ENCODE measurements at places on chromosomes 5 and 9. TPM values are rescaled to one million over a fixed set of nuclear protein-coding genes. Genes with fewer than 3 reads are reported as not detected.

Gene CMBL
- 16.9 TPM for total RNA-seq

Gene FGF10
- 11.1 TPM for total RNA-seq

Gene LCNL1
- 0.20 TPM for total RNA-seq

Gene GMCL2
- total RNA-seq, result not detected

Gene NMRK1
- 12.7 TPM for total RNA-seq

Gene HSD17B4
- 167 TPM for total RNA-seq

Gene GAPT
- 1.2 TPM for total RNA-seq

Gene NSD1
- 56.9 TPM for total RNA-seq

Gene LHX3
- total RNA-seq, result 0.10 TPM

Gene SEMA4D
- 13.1 TPM for total RNA-seq

Gene SLC4A9
- not detected for total RNA-seq

Gene DBN1
- 41.1 TPM for total RNA-seq

Gene SV2C
- total RNA-seq, result 0.10 TPM

Gene SPACA9
- total RNA-seq, result 2.1 TPM

Gene PPIP5K2
- 50.9 TPM for total RNA-seq

Gene TSSK1B
- total RNA-seq, result 0.10 TPM

Gene SPATA31A3
- not detected for total RNA-seq

Gene SLC6A19
- total RNA-seq, result not detected

Gene GRPEL2
- total RNA-seq, result 17.6 TPM

Gene DIPK1B
- total RNA-seq, result 7.0 TPM

Gene IFNA6
- not detected for total RNA-seq

Gene TPD52L3
- total RNA-seq, result not detected

Gene ADCY2
- total RNA-seq, result 6.9 TPM

Gene SUB1
- total RNA-seq, result 115 TPM

Gene EPB41L4B
- total RNA-seq, result 11.3 TPM

Gene RNF208
- 0.20 TPM for total RNA-seq

Gene SLC25A2
- 1.4 TPM for total RNA-seq

Gene PLAC8L1
- total RNA-seq, result not detected

Gene FAM78A
- 3.6 TPM for total RNA-seq

Gene ITGA1
- total RNA-seq, result 23.3 TPM

Gene MPDZ
- 47.2 TPM for total RNA-seq

Gene SLC36A3
- not detected for total RNA-seq

Gene ZNF346
- 16.8 TPM for total RNA-seq

Gene ADAMTSL2
- total RNA-seq, result 1.5 TPM

Gene SLC6A18
- total RNA-seq, result not detected

Gene FCN2
- total RNA-seq, result 0.39 TPM

Gene CNTFR
- total RNA-seq, result 7.5 TPM

Gene LRRC70
- 8.5 TPM for total RNA-seq

Gene SLC23A1
- 0.30 TPM for total RNA-seq

Gene MELK
- total RNA-seq, result 12.0 TPM

Gene FRMD3
- total RNA-seq, result 10.1 TPM

Gene PGM5
- total RNA-seq, result 13.8 TPM

Gene CRHBP
- total RNA-seq, result 0.20 TPM

Gene C9orf152
- total RNA-seq, result 0.30 TPM

Gene GADD45G
- 8.3 TPM for total RNA-seq

Gene ANKRD55
- 0.30 TPM for total RNA-seq

Gene GABRA1
- total RNA-seq, result not detected

Gene EDIL3
- total RNA-seq, result 19.3 TPM

Measured in skin of body (tissue), 3 donors.